ENCODE measurements at places on chromosomes 4 and X.
A peak's percentile ranks its signal among the peaks of the same experiment; 100 is the strongest.

DNA sequence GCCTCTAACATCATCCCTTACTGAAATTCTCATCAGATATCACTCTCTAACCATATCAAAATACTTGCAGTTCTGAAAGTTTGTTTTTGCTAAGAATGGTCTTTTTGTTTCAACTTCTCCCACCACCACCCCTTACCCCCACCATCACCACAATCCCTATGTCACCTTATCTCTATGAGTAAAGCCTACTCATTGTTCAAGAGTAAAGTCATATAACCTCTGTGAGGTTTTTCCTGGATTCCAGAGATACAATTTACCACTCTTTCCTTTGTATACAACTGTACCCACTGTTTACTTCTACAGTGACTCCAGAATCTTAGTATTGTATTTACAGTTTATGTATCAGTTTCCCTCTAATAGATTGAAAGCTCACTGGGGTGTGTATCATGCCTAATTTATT, 158.0 kb upstream of the PCDH10 start:
- no peak for DNase-seq

DNA sequence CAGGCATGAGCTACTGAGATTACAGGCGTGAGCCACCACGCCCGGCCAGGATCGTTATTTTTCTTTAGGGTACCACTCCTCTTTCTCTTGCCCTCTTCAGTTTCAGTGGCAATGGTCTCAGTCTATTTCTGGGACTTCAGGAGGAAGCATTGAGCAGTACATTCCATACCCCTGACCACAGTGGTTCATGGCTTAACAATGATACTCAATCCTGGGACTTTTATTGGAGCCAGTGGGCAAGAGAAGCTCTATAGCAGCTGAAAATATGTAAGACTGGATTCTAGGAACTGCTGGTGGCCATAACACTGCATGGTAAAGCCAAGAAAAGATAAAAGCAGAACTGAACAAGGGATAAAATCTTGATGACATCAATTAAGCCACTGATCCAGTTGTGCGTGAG, 5.8 kb upstream of the CCNA2 start:
- DNase-seq: no peak

DNA sequence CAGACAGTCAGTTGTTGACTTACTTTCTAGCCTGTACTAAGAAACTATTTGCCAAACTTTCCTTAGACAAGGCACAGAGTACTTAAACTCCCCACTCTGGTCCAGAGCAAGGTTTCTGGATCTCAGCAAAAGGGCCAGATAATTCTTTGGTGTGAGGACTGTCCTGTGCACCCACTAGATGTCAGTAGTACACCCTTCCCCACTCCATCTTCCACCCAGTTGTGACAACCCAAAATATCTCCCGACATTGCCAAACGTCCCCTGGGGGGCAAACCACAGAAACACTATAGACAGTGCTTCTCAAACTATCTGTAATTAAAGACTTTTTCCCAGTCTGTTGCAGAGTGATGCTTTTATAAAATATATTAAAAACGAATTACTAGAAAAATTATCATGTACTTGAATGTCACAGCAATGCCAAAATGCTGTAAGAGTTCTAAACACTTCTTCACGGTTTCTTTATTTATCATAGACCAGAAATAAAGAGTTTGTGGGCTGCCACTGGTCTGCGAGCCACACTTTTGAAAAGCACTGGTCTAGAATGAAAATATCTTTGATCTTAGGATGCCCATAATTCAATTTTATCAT, 203.5 kb downstream of the PRDM5 start:
- peak; percentile 49 for DNase-seq

DNA sequence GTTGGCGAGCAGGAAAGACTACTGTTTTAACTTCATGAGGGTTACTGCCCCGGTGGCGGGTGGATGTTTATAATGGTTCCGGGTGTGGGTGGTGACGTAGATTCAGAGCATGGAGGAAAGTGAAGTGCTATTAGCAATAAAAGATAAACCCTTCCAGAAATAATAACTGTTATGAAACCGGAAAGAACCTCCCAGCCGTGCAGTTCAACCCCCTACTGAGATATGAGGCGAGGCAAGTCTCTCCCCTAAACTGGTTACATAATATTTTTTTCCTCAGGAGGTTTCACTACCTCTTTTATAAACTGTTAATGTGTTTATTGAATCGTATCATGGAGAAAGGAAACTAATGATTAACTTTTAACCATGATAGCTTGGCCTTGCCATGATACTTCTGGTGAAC, 33.9 kb upstream of the STIM2 start:
- no peak for DNase-seq

DNA sequence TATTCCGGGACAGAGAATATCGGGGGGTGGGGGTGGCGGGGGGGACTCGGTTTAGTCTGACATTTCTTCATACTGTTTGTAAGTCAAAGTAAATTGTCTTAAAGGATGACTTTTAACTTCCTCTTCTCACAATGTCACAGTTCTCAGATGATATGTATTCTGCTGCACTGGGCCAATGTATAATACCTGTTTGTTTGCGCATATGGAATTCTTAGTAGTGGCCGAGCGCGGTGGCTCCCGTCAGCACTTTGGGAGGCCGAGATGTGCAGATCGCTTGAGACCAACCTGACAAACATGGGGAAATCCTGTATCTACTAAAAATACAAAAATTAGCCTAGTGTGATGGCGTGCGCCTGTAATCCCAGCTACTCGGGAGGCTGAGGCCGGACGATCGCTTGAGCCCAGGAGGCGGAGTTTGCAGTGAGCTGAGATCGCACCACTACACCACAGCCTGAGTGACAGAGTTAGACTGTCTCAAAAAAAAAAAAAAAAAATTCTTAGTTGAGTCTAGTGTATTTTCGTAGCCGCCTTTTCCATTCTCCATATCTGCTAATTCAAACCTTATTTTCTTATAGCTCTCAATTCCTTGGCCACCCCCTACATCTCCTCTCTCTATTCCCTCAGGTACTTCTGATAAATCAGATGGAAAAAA, 851 bp downstream of the POLR2B start:
- no peak for DNase-seq

DNA sequence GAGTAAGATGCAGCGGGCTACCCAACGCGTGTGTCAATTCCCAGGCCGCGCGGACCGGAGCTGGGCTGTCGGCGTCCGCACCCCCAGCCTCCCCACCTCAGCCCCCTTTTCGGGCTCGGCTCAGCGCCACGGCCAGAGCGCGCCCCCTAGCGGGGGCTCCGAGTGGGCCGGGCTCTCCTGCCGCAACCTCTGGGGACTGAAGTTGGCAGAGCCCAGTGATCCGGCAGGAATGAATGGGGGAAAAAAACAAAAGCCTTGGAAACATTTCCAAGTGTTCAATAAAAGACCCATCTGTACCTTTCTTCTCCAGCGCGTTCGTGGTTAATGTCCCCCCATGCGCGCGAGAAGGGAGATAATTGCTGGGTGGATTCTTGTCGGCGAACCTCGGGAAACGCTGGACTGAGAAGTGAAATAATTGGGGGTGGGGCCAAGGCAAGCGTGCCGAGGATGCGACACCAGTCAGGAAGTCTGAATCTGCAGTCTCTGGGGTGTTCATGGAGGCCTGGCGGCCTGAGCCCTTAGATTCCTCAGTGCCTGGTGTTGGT, 5.2 kb upstream of the ARX start:
- DNase-seq: no peak

DNA sequence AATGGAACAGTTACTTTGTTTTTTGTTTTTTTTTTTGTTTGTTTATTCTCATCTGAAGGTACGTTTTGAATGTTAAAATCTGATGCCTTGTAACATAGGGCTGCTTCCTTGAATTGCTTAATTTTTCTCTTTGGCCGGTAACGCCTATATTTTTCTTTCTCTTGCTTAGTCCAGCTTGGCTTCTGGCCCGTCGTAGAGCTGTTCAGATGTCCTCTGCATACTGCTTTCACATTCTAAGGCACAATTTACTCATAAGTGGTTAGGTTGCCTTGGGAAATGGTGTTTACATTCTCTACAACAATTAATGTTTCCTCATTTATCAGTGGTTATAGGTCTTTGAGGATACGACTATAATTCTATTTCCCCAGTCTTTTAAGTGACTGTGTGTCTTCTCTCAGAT, 7.9 kb downstream of the NONO start:
- no peak for DNase-seq

GRCh38 chrX:39957816-39958566, 139.8 kb downstream of the BCOR start:
- DNase-seq: no peak

GRCh38 chrX:11567528-11568220, 98.0 kb downstream of the ARHGAP6 start:
- no peak for DNase-seq

DNA sequence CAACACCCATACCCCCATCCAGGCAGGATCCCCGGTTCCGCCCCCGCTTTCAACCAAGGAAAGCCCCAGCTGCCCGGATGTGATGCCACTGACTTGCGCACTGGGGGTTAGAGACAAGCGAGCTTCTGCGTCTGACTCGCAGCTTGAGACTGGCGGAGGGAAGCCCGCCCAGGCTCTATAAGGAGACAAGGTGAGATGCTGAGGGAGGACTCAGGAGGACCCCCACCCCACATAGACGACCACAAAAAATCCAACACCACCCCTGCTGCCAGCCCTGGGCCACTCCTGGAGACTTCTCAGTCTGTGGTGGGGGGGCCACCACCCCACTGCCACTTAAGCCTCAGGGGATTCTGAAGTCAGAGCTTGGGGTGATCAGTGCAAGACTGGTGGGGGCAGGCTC, at the start of gene MAGEA4:
Gene MAGEA4 (plus strand): TSS at position 110 of the 400 bp plus-strand sequence. CDS start 10,776 bp downstream, outside the sequence.
- DNase-seq: no peak

DNA sequence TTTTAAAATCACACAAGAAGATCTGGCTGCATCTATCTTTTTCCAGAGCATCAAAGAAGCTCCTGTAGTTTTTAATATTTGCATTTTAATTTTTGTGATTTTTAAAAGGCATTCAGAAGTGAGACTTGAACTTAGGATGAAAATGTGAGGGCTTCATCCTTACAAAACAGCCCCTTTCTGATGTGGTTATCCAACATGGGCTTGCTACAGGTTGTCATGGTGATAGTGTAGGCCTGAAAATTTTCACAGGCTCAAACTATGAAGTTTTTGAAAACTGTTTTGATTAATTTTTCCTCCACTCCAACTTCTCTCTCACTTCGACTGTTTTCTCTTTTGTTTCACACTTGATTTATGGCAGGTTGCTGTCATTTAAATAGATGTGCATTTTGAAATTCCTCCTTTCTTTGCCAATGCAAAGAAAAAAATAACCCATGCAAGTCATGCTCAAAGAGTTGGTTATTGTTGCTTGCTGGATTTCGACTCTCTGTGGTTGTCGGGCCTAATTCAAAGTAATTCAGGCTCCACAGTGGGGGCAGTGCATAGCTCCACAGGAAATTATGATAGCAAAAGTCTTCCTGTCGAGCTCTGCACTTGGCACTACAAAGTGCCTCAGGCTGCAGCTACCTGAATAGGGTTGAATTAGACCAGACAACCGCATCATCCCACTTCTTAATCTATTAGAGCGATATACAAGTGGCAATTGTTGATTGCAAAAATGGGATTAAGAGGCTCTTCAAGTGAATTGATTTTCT, 201.0 kb upstream of the GPR101 start:
- DNase-seq: no peak

DNA sequence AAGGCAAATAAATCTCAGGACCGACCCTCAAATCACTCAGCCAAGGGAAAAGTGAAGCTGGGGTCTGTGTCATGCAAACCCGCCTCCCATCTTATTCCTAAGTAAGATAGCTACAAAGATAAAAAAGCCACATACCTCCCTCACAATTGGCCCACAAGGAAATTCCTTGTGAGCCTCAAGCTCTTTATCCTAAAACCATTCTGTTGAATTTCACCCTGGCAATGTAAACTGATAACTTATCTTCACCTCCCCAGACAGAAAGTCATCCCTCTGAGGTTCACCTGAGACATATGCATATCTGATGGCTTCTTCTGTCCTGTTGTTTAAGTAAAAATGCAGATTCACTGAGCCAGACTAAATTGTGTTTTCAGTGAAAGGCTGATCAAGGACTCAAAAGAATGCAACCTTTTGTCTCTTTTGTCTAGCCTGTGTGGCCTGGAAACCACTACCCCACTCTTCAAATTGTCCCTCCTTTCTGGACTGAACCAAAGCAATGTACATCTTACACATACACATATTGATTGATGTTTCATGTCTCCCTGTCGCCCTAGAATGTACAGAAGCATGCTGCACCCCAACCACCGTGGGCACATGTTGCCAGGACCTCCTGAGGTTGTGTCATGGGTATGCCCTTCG, 91.3 kb downstream of the MFAP3L start:
- DNase-seq: no peak

- DNase-seq: no peak
These were observed 1441.6 kb upstream of the PCDH7 start for GRCh38 chr4:29278585-29278984.

DNA sequence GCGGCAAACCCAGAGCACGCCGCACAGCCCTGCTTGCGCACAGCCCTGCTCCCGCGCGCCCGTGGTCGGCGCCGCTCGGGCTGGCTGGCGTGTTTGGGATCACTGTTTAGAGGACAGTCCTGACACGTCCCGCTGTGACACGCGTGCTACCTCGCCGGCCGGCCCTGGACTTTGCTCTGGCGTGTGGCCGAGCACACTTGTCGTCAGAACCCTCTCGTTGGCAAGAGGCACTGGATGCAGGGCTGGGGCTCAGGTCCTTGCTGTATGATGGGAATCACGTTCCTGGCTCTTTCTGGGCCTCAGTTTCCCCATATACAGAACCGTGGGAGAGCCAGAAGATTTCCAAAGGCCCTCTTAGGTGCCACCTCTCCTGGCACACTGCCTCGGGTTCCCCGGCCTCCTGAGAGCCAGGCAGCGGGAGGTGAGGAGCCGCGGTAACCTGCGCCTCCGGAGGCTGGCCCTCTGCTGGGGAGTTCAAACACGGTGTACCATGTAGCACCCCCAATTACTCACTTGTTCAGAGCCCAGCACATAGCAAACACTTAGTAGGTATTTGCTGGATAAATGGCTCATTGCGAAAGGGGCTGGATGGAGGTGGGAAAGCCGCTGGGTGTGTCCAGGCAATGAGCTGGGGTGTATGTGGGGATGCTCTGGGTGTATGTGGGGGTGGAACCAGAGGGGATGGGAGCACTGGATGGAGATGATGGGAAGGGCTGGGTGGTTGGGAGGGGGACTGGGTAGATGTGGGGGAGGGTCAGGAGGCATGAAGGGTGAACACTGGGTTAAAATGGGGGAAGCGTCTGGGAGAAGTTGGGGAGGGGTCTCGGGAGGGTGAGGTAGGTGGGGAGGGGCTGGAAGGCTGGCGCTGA, 76.6 kb downstream of the HTRA3 start:
- no peak for DNase-seq

GRCh38 chr4:10385994-10386394, 71.2 kb downstream of the ZNF518B start:
- no peak for DNase-seq

- no peak for DNase-seq
These were observed 21.8 kb upstream of the OPHN1 start for GRCh38 chrX:68455151-68455510.

DNA sequence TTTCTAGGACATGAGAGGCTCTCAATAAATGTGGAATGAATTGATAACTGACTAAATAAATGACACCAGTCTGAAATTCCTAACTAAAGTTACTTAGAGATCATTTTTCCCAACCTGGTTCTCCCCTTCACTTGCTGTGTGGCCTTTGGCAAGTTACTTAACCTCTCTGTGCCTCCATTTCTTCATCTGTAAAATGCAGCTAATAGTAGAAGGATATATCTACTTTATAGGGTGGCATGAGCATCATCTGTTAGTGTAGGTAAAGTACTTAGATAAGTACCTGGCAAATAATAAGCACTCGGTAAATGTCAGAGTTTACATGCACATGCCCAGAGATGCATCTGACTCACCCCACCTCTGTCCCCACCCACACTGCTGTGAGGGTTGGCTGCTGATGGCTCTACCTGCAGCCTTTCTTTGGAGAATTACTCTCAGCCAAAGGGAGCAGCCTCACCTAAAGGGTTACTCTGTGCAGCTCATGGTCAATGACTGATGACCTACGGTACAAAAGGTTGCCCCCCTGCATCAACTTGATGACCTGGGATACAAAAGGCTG, 139.3 kb downstream of the CHIC2 start:
- DNase-seq: no peak
